ENCODE measurements at places on chromosomes 7 and 10. TPM values are rescaled to one million over a fixed set of nuclear protein-coding genes. Genes with fewer than 3 reads are reported as not detected.

Gene SPOCK2
- total RNA-seq: not detected

Gene DDX21
- total RNA-seq: 174 TPM

Gene MMRN2
- total RNA-seq: 0.06 TPM

Gene DOCK1
- 16.4 TPM for total RNA-seq

Gene NME8
- not detected for total RNA-seq

Gene AGAP9
- 2.6 TPM for total RNA-seq

Gene NOS3
- 0.39 TPM for total RNA-seq

Gene ANKRD2
- not detected for total RNA-seq

Gene CAMK1D
- 6.1 TPM for total RNA-seq

Gene PARD3
- 29.7 TPM for total RNA-seq

DNA sequence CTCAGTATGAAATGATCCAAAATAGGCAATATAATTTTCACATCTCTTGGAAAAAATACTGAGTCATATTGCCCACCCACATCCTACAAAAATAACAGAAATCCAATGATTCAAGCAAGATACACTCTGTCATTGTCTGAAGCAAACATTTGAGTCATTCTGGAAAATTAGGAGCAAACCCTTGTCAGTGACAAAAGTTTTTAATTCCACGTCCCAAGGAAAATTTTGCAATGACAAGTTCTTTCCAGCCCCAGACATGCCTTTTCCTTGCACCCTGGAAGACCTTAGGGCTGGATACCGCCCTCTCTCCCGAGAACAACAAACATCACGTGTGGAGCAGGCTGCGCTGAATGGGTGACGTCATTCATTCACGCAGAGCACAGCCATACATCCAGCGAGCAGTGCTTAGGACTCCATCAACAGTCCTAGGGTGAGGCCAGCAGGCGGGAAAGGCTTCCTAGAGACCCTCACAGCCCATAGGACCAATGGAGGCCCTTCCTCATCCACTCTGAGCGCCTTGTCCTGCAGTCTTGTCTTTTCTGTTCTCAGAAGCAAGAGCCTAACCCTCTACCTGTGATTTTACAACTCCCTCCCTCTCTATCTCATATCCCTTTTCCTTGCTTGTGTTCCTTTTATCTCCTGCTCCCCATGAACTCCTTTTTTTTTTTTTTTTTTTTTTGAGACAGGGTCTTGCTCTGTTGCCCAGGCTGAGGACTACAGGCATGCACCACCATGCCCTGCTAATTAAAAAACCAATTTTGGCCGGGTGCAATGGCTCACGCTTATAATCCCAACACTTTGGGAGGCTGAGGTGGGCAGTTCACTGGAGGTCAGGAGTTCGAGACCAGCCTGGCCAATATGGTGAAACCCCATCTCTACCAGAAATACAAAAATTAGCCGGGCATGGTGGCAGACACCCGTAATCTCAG is 23.5 kb upstream of the KDM7A start:
- DNase-seq: peak; percentile 57

GRCh38 chr7:4561795-4562194 is 120.3 kb upstream of the FOXK1 start:
- DNase-seq: no peak

DNA sequence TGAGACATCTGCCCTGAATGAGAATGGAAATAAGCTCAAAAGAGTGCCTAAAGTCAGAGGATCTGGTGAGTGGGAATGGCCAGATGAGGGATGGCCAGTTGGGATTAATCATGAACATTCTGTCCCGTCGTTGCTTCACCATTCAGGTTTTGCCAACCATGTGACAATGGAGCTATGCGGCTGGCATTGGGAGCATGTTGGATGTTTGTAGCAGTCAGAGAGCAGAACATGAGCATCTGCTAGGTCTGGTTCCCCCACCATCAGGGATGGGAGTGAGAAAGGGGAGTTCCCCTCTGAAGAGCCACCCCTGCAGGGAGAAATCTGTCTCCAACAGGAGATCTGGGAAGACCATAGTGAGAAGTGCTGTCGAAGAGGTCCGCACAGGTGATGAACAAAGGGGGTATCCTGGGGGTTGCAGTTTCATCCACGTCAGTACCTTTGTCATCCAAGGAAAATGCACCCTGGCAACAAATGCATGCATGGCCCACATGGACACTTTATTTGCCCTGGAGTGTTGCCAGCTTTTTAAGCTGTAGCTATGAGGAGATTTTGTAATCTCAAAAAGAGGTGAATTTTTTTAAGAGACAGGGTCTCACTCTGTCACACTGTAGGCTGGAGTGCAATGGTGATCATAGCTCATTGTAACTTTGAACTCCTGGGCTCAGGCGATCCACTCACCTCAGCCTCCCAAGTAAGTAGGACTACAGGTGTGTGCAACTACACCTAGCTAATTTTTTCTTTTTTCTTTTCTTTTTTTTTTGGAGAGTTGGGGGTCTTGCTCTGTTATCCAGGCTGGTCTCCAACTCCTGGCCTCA is 190.2 kb downstream of the CAMK1D start:
- no peak for DNase-seq

DNA sequence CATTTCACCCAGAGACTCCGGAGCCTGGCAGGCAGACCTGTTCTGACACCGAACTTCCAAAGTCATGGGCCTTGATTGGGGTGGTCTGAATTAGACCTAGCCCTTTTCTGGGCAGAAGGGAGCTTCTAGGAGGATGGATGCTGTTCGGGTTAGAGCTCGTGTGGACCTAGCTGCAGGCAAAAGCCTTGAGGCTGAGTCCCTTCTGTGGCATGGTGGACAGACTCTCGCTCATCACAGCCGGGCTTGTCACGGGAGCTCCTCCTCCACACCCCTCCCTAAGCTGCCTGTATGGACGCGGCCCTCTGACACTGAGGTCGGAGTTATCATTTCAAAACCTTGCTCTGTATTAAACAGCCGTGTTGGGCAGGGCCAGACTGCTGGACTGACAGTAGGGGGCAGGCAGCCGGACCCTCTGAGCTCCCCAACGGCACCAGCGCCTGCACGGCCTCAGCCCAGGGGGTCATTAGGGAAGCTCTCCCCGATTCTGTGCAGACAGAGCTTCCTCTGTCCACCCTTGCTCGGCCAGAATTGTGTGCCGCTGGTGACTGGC is 2.2 kb downstream of the IRF5 start:
- DNase-seq: no peak

- no peak for DNase-seq
Measured at GRCh38 chr7:152949253-152949652, 189.7 kb downstream of the ACTR3B start.

DNA sequence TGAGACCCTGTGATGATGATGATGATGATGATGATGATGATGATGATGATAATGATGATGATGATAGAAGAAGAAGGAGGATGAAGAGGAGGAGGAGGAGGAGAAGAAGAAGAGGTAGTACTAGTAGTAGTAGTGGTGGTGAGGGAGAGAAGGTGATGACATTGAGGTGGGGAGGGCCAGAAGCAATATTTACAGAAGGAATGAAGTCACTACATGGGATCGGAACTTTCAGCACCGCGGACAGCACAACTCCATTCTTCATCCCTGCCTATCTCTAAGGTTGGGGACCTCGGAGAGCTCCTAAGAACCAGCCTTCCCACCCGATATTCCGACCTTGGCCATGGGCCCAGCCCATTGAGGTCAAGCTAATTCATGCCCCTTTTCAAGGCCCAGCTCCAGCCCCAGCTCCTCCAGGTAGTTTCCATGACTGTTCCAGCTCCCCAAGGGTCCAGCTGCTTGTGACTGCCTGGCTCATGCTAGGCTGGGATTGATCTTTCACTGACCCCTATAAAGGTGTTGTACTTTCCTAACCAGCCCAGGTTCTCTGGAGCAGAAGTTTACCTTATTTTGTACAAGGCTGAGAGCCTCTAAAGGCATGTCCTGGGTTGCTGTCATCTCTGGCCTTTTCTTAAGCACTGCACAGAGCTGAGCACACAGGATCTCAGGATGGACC is 10.3 kb downstream of the CRHR2 start:
- DNase-seq: peak; percentile 67

DNA sequence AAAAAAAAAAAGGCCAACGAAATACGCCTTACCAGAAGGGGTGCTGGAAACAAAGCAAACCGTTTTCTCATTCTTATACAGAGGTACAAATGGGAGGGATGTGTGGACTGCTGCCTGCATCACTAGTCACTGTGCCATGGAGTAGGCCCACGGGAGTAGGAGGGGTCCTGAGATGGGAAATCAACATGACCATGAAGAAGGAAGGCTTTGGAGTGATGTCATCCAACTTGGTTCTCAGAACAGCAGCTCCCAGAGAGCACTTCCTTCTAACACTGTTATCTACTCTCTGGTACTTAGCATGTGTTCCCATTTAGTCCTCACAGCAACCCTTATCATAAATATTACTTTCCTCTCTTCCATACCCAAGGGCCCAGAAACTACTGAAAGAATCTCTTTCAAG is 60.0 kb upstream of the LRGUK start:
- no peak for DNase-seq

DNA sequence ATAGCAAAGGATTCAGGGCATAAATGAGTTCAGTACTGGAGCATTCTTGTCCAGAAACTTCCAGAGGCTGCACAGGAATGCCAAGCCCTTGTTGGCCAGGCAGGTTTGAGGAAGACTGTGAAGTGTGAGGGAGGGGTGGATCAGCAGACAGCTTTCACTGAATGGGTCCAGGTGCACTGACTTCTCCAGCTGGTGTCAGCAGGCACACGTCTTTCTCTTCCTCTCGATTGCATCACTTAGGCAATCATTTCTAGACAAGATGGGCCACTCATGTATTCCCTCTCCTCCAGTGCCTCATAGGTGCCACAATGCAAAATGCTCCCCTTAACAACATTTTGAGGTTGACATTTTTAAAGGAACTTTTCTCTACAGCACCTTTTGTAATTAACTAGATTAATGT is 15.6 kb upstream of the PLEKHS1 start:
- no peak for DNase-seq

- no peak for DNase-seq
Measured at GRCh38 chr7:126806614-126807013, 446.1 kb downstream of the GRM8 start.

DNA sequence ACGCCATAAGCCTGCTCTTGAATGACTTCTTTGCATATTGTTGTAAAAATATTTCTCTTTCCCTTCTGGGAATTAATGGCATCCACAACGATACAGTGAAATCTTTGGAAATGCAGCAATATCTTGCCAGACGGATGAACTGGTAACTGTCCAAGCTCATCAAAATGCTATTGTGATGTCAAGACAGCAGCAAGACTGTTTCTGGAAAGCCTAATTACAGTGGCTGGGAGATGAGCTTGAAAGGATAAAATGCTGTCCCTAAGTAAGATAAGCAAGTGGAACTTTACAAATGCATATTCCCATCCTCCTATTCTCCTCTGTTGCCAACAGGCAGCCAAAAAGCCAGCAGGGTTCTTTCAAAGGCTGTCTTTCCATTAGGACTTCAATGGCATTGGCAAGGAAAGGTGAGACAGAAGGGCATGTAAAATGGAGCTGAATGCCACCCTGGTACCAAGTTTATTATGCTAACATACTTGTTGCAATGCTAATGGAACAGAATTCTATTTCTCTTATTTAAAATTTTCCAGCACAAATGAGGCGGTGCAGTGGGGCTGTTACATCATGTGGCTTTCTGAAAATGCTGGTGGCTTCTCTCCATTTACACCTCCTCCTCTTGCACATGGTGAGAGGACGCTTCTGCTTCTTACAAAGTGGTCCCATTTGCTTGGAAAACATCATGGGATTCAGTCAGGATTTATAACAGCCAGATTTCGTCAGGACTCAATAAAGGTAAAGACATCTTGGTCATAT is 178.3 kb upstream of the PTER start:
- no peak for DNase-seq

DNA sequence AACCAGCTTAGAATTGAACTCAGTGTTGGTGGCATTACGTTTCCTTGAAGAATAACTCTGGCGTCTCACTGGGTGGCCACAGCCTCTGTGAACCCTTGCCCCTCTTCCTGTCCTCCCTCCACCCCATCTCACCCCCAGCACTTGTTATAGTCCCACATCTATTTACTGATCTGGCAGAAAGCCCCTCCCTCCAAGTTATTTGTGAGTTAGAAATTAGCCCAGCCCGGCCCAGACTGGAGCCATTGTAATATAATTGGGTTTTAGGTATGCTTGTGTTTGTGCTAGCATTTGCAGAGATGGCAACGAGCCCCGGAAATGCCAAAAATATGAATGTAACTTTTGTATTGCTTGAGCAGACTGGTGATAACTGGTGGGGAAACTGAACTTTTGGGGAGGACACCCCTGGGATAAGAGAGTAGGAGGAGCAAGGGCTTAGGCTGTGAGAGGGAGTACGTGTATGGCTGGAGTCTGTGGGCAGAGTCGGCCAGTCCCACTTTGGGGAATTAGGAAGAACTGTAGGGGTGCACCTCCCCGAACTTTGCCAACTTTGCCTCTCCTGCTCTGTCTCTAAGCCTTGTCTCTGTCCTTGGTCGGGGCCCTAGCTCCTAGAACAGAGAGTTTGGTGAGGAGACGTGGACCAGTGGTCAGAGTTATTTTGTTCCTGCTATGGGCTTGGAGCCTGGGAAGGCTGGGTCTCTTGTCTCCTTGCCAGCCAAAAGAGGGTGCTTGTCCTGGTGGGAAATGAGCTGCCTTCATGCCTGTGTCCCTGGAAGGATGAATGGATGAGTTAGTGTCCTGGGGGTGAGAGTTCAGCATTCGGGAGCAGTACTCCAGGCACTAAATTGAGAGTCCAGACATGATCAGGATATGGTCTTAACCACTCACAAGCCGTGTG is 19.3 kb upstream of the TRIM8 start:
- DNase-seq: no peak

GRCh38 chr7:100693312-100694097 is 545 bp downstream of the GIGYF1 start:
- peak; percentile 31 for DNase-seq

All from Daoy (cell line).